Inflammatory macrophage treated with lipopolysaccharide for 1 hour (primary cell): ENCODE measurements at places on chromosomes 12 and 14.

- DNase-seq: no peak
Measured at GRCh38 chr12:98492580-98493140, 22.7 kb upstream of the TMPO start.

GRCh38 chr14:68878908-68879307 lies 86.0 kb upstream of the ZFP36L1 start:
- DNase-seq: no peak

- no peak for DNase-seq
Measured at GRCh38 chr12:76111209-76111749, 26.8 kb upstream of the NAP1L1 start.

DNA sequence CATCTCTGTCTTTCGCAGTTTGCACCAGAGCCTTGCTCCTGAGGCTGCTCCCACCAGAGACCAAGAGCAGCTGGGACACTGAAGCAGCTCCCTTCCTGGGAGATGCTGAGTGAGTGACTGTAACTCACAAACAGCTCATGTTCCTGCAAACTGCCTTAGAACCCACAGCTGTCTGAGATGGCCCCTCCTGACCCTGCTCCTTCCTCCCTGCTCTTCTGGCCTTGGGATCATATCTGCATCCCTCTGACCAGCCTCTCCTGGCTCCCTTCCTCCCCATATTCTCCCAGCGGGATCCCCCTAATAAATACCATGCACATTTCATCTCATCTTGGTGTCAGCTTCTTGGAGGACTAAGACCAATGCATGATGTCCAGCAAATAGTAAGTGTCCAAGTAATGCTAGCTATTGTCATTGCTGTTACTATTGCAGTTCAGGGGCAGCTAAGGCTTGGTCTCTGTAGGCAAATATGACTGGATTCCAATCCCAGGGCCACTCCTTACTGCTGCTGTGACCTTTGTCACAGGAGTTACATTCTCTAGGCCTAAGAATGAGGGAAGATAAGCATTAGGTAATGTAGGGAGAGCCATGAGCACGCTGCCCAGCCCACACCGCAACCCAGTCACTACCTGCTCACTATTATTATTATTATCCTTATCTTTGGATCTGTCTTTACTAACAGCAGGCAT lies 47.9 kb downstream of the SYNE3 start:
- no peak for DNase-seq

DNA sequence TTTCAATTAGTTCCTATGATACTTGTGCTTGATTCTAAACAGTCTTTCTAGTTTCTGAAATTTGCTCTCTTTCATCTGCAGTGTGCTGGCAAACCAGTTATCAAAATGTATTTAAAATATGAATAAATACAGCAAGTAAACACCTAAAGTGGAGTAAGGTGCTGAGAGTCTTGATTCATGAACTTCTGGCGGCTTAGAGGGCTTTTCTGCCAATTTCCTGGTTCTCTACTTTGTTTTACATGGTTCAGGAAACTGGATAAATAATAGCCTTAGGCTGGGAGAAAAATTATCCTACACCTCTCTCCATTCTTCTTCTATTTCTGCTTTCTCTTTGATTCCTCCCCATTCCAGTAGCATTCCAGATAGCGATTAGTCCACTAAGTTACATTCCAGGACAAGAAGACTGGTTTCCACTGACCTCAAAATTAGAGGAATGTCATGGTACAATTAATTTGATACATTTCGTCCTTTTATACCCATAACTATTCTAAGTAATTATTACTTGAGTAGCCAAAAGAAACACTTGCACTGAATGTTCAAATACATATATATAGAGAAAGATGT lies 14.9 kb downstream of the ATP2B1 start:
- DNase-seq: no peak

DNA sequence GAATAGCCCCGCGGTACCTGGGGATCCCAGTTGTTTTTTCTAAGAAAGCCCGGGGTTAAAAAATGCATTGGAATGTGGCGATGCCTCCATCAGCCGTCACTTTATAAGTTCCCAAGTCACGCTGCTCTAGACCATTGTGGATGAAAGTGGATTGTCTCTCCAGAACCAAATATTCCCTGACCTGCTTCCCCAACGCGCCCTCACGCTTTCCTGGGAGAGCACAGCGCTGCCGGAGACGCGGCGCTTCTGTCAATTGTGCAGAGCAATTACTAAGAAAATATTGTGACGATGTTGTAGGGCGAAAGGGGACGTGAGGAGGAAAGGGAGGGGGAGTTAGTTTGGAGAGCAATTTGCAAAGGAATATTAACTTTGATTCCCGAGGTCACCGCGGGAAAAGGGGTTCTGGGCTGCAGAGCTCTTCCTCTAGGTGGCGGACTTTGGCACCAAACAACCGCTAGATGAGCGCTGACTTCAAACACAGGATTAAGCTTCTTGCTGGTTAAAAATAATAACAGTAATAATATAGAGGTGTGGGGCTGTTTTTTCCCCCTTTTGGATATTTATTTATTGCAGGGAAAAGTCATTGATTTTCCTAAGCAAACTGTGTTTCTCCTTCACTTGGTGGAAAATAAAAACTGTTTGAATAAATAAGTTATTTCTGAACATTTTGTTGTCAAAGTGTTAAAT lies 9.6 kb upstream of the FOXG1 start:
- peak; percentile 16 for DNase-seq

- no peak for DNase-seq
Measured at GRCh38 chr12:77352946-77353345, 287.6 kb upstream of the E2F7 start.
